ENCODE measurements at places on chromosomes 13 and 19. TPM values are rescaled to one million over a fixed set of nuclear protein-coding genes. Genes with fewer than 3 reads are reported as not detected.

- DNase-seq, result no peak
Observed at GRCh38 chr19:52140032-52140710, 433 bp upstream of the ZNF616 start.

DNA sequence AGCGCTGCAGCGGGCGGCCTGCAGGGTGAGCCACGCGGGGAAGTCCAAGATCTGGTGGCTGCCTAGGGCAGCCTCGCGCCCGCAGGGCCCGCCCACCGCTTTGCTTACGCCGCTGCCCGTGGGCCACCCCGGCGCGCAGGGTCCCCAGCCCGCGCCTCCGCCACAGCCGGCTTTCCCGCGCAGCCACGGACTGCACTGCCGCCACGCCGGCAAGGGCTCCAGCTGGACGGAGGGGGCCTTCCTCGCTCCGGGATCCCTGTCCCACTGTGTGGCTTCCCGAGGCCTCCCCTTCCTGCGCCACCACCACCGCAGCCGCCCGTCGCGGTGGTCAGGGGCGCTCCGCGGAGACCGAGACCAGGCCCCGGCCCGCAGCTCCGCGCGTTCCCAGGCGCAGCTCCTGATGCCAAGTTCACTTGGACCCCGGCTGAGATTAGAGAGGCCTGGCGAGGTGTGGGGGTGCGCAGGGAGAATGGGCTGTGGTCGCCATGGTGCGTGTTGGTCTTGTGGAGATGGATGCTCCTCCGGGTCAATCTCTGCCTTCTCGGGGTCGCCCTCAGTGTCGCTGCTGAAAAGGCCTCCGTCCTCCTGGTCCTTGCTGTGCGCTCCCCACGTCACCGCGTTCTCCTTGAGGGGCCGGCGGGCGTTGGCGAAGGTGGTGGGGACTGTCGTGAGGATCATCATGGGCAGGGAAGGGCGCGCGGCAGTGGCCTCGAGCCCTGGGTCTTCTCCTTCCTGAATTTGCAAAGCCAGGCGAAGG lies 17.9 kb upstream of the RNF17 start:
- DNase-seq, result no peak

The ZNF527 gene
- total RNA-seq, result 2.7 TPM

The RFC3 gene
- total RNA-seq, result 3.2 TPM

The SYNE4 gene
- total RNA-seq, result 1.8 TPM

The TNFSF13B gene
- 11.6 TPM for total RNA-seq

GRCh38 chr13:46211483-46212351 lies at the start of gene LRRC63:
LRRC63 (plus strand) TSS chr13:46211928; CDS start chr13:46213035, 1,107 bp downstream.
- peak; percentile 86 for DNase-seq

- no peak for DNase-seq
Observed at GRCh38 chr13:88144580-88144979, 473.4 kb downstream of the SLITRK5 start.

- DNase-seq, result no peak
Observed at GRCh38 chr19:29318581-29318980, 105.6 kb upstream of the UQCRFS1 start.

The TNFAIP8L1 gene
- total RNA-seq, result 15.6 TPM

- no peak for DNase-seq
Observed at GRCh38 chr13:39020853-39021462, 16.9 kb downstream of the PROSER1 start.

DNA sequence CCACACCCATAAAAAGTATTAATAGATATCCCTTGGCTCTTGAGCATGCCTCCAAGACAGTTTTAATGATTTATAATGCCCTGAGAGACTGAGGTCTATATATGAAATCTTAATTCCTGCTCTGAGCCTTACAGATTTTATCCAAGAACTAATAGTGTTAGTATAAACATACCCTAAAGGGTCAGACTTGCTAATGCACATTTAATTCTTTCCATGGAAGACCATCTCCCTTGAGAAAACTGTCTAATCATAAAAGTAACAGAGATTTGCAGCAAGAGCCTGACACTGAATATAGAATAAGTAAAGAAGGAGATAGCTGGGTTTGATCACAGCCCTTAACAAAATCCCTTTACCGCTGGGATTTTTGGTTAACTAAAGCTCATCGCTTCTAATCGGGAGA lies 650.8 kb upstream of the KLF12 start:
- DNase-seq, result no peak

GRCh38 chr13:98141509-98142379 lies 1.1 kb upstream of the FARP1 start:
- DNase-seq, result peak; percentile 39

GRCh38 chr13:42707586-42707985 lies 73.8 kb upstream of the FAM216B start:
- no peak for DNase-seq

DNA sequence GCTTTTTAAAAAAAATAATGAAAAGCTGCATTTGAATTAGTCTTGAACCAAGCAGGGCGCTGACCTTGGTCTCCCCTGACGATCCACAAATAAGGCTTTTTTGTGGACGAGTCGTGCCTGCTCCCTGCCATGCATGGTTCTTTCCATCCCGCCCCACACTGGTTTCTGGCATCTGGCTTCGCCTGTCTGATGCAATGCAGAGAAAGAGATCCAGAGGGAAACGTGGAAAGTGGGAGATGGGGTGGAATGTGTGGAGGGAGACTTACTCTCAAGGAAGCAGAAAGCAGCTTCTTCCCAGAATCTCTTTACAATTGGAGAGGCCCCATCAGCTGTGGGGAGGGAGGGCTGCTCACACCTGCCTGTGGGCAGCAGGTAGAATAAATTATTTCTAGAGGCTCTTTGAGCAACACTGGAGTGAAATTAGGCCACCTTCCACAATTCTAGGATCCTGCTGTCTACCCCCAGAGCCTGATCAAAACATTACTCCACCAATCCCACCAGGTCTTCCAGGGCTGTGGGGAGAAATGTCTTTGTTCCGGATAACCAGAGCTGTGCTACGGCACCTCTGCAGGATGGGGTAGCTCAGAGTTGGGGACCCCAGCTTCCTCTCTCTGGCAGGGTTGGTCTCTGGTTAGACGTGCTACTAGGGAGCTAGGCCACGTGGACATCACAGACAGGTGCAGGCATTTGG lies 183.5 kb downstream of the UQCRFS1 start:
- no peak for DNase-seq

- DNase-seq, result no peak
Observed at GRCh38 chr19:19606021-19606420, 12.5 kb downstream of the PBX4 start.

DNA sequence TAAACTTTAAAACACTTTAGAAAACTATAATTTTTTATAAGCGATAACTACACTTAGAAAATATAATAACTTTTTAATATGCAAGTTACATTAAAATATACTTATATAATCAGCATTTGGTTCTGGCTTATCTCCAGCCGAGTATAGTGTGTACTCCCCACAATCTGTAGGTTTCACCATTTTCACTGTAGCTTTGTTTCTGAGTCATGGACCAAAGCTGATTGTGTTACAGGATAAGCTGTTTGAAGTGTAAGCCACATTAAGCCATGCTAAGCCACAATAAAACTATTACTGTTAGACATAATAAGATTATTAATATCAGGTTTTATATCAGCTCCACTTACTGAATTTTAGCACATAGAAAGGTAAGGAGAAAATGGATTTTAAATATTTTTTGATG lies 43.8 kb downstream of the CCDC122 start:
- DNase-seq, result no peak

DNA sequence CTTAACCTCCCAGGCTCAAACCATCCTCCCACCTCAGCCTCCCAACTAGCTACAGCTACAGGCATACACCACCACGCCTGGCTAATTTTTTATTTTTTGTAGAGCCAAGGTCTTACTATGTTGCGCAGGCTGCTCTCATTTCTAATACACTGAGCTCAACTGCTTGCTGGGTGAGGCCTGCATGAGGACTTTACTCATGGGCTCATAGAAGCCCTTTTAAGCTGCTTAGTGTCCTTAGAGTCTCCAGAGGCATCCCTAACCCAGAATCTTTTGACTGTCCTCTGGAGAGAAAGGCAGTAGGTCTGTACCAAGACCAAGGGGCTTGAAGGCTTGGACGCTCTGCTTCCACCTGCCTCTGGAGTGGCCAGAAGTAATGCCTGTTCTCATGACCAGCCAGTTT lies 141.6 kb downstream of the TM9SF2 start:
- DNase-seq, result no peak

GRCh38 chr13:26216042-26216441 lies 6.1 kb downstream of the RNF6 start:
- no peak for DNase-seq

The MBD3L2 gene
- total RNA-seq, result not detected

The TEAD2 gene
- 8.1 TPM for total RNA-seq

The A1BG gene
- 521 TPM for total RNA-seq

The PTGIR gene
- 1.4 TPM for total RNA-seq

DNA sequence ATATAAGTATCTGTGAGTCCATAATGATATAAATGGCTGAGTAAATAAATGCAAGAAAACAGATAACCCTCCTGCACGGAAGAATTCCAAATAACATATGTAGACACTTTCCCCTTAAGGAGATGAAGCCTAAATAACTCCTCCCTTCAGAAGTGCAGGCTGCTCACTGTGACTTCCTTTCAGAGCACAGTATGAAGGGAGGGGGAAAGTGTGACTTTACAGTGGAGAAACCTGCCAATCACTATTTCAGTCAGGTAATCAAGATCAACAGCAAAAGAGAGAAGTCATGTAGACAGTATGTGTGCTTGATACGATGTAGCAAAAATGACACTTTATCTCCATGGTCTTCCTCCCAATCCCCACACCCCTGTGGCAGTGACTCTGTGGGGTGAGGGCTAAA lies 7.1 kb downstream of the GGACT start:
- DNase-seq, result no peak

The GPC6 gene
- total RNA-seq, result 24.5 TPM

GRCh38 chr19:10669246-10669645 lies 15.1 kb downstream of the ILF3 start:
- no peak for DNase-seq

DNA sequence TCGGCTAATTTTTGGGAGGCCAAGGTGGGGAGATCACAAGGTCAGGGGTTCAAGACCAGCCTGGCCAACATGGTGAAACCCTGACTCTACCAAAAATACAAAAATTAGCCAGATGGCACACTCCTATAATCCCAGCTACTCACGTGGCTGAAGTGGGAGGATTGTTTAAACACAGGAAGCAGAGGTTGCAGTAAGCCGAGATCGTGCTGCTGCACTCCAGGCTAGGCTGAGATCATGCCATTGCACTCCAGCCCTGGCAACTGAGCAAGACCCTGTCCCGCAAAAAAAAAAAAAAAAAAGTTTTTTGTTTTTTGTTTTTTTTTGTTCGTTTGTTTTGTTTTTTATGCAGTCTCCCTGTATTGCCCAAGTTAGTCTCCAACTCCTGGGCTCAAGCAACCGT lies 21.2 kb downstream of the MAST1 start:
- no peak for DNase-seq

The GJB6 gene
- total RNA-seq, result not detected

DNA sequence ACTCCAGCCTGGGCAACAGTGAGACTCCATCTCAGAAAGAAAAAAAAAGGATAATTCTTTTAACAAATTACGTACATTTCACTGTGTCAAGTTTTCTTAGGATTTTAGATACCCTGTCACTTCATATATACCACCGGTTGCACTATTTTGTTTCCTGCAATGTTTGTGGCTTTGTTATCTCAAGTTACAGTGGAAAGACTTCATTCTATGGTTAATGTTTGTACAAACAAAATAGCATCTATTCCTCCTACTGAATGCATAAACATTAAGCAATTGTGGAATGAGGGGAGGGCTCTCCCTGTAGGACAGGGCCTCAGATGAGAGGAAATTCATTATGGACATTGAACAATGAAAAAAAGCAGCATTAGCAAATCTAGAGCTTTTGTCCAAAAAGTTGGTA lies 120.1 kb downstream of the DNAJC3 start:
- no peak for DNase-seq

DNA sequence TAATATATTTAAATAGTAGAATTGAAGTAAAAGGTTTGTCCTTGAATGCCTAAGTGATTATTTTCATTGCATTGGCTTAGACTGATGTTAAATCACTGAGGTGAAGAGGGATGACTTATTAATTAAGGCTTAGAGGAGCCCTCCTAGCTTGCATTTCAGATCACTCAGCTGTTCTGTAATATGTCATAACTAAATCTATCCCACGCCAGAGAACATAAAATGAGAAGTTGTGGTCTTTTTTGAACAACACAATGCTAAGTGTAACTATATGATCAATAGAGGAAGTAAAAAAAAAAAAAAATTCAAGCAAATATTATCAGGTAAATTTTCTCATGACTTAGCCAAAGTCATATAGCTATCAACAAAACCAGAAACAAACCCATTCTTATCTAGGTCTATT lies 752.2 kb downstream of the GPC5 start:
- no peak for DNase-seq

DNA sequence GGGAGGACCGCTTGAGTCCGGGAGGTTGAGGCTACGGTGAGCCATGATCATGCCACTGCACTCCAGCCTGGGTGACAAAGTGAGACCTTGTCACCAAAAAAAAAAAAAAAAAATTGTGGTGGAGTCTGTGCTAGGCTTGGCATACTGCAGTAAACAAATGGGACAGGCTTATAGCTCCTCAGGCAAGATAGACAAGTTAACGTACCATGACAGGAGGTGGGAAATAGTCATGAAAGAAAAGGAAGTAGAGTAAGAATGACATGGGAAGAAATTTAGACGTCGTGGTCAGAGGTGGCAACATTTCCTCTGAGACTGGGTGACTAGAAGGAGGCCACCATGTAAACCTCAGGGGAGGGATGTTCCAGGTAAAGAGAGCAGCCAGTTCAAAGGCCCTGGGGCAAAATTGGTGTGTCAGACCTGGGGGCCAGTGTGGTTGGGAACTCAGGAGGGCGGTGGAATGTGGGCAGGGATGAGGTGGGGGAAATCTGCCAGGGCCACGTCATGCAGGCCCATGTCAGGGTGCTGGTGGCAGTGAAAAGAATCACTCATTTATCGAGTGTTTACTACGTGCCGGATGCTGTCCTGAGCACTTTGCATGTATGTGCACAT lies 5.6 kb downstream of the SNRPA start:
- DNase-seq, result no peak

GRCh38 chr19:39402346-39403300 lies 4.0 kb upstream of the ZFP36 start:
- peak; percentile 74 for DNase-seq

The FBN3 gene
- under 0.01 TPM for total RNA-seq

GRCh38 chr13:97534540-97534939 lies 100.6 kb downstream of the RAP2A start:
- DNase-seq, result no peak

- no peak for DNase-seq
Observed at GRCh38 chr13:50322006-50322405, 306.8 kb downstream of the KCNRG start.

DNA sequence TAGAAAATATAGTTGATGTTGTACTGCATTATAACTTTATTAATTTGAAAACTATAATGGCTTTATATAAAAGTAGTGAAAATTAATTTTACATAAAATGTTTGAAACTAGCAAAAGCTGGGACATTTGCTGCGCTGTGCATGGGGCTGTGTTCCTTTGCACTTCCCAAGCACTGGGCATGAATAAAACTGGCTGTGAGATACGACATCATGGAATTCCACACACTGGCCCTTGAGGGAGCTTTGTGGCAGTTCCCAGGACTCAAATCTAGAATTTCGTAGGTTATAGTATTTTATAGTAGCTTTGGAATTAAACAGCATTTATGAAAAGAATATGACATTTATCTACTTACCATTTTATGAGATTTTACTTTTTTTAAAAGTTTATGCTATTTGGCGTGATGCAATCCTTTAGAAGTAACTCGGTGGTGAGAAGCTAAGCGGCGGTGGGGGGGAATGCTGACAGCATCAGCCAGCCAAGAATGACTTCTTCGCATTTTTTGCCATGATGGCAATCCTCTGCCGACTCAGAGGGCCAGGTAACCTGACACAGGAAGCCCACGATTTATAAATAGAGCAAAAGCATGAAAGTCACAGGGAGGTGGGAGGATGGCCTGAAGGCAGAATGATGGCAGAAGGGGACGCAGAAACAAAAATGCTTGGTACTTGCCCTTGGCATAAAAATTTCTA lies 553.5 kb downstream of the MYO16 start:
- DNase-seq, result no peak

The KLK1 gene
- total RNA-seq, result not detected
